HL-60 (cell line): ENCODE measurements at places on chromosomes 5 and 9.

DNA sequence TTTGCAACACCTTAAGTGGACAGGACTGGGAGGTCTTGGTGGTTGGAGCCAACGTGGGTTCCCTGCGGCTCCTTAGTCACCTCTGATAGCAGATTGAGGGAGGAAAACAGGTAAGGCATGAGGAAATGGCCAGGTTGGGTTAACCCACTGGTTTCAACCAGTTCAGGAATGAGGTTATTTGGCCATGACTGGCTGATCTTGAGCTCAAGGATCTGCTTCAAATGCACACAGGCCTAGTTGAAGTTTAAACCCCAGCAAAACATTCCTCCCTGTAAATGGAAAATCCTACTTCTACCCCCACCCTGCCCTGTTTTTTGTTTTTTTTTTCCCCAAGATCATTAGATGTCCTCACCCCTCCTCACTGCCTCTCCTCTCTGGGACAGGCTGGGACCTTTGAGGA is 3.2 kb upstream of the NUP214 start:
- no peak for DNase-seq

GRCh38 chr5:158777647-158778350 is 321.9 kb downstream of the EBF1 start:
- DNase-seq: no peak

- DNase-seq: no peak
Observed at GRCh38 chr5:78626009-78626571, 22.5 kb downstream of the LHFPL2 start.

- no peak for DNase-seq
Observed at GRCh38 chr5:56069652-56070226, 75.0 kb upstream of the IL6ST start.

GRCh38 chr9:92530893-92531292 is 4.9 kb downstream of the ECM2 start:
- DNase-seq: no peak

DNA sequence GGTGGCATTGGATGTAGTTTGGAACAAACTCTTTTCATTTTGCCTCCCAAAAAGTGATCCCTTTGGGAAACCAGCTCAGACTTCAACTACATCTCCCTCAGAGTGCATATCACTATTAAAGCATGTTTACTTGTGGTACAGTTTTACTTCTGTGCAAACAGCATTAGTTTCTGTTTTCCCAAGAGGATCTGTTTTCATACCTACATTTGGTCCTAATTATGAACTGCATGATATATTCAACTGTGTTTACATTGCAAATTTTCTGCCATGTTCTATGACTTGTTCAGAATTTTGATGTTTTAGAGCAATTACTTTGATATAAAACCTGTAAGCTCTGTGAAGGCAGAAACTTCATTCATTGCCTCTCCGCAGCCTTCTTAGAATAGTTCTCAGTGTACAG is 681.5 kb upstream of the ACO1 start:
- no peak for DNase-seq

DNA sequence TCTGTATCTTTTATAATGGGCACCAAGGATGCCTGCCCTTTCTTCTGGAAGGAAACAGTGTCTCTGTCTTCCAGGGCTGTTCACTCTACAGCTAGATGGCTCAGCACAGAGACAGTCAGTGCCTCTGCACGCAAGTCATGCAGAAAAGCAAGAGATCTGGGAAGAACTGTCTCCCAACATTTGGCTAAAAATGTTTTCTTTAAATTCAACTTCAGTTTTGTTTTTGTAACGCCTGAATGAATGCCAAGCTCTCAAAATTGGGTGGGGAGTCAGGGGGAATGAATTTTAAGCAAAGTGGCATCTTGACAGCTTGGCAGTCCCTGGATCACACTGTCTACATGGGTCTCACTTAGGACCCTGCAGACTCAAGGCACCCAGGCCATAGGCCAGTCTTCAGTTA is 12.6 kb downstream of the OLFML2A start:
- no peak for DNase-seq

- peak; percentile 52 for DNase-seq
Observed at GRCh38 chr5:132238169-132238744, 10.6 kb upstream of the P4HA2 start.

- no peak for DNase-seq
Observed at GRCh38 chr9:87776481-87777379, 50.8 kb downstream of the CTSL start.

DNA sequence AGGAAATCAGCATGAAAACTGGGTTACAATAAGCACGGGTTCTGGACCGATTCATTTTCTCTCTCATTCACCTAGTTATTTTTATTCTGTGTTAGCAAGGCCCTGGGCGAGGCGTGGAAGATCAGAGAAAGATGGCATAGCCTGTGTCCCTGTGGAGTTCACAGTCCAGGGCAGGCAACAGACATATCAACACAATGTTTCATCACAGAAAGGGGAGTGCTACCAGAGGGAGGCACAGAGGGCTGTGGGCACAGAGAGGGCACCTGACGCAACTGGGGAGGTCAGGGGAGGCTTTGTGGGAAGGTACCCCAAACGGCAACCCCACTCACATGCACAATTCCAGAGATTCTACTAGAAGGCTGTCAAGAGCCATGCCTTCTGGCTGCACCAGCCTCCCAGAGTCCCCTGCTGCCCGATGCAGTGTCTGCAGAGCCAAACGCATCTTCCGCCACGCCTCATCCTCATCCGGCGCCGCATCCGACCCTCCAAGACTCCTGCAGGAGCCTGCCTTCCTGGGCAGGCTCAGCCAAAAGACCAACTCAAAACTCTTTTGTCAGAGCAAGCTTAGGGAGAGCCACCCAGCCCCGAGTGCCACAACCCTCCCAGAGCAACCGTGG is 1.4 kb downstream of the FAM193B start:
- DNase-seq: peak; percentile 14

GRCh38 chr5:67542479-67542878 is 345.9 kb upstream of the CD180 start:
- peak; percentile 16 for DNase-seq

GRCh38 chr5:168843277-168844015 is 264.3 kb upstream of the PANK3 start:
- DNase-seq: no peak

DNA sequence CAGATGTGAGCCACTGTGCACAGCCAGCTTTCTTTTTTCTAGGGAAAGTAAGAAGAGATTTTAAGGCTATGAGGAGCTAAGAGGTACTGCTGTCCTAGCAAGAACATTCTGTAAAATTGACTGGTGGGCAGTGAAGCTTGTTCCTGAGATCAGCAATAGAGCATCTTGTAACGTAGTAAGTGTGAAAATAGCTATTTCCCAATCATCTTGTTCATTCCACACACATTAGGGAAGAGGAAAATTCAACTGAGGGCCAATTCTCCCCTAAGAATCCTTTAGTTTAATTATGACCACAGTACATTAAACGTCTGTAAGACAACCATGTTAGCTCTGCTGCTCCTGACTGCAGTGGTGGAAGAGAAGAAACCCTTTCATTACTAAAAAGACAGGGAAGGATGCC is 246.2 kb downstream of the EFNA5 start:
- DNase-seq: no peak

- DNase-seq: no peak
Observed at GRCh38 chr5:137487600-137487999, 11.5 kb downstream of the SPOCK1 start.

DNA sequence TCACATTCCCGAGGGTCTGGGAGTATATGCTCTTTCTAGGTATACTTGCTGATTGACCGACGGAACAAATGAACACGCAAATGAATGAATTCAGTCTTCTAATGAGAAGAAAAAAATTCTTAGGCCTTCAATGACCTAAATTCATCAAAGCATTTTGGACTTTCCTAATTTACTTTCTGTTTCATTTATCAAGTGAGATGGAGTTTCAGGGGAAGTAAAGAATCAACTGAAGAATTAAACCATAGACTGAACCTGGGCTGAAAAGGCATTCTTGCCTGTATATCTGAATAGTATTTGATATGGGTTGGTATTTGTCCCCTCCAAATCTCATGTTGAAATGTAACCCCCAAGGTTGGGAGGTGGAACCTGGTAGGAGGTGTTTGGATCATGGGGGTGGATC is 64.1 kb downstream of the ZFAND5 start:
- DNase-seq: no peak

GRCh38 chr5:28216939-28217360 is 1178.6 kb upstream of the CDH9 start:
- DNase-seq: no peak

DNA sequence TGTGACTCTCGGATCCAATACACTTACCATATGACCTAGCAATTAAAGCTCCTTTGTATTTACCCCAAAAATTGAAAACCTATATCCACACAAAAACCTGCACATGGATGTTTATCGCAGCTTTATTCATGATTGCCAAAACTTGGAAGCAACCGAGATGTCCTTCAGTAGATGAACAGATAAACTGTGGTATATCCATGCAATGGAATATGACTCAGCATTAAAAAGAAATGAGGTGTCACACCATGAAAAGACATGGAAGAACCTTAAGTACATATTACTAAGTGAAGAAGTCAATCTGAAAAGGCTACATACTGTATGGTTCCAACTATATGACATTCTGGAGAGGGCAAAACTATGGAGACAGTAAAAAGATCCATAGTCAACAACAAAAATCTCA is 82.0 kb upstream of the PHF24 start:
- no peak for DNase-seq

- no peak for DNase-seq
Observed at GRCh38 chr9:135684691-135685090, 14.6 kb downstream of the SOHLH1 start.

DNA sequence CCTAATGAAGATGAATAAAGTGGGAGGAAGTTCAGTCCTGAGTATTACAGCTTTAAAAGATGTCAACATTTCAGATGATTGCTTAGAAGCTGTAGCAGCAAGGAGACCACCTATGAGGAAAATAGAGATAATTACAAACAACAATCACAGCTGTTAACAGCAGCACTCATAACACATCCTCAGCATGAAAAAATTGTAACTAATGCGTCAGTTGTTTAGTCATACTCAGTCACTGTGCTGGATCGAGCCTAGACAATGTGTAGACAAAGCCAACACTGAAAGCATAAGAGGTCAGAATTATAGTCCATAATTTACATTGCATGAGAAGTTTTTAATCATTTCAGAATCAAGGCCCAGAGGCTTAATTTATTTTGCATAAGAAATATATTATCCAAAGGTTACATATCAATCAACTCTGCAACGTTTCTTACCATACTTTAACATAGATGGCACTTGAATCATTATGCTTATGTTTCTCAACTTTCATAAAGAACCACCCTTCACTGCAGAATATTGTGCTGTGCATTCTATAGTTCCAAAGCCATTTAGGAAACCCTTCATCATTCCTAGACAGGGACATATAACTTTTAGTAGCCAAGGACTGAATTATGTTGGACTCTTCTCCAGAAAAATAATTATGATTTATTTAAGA is 60.2 kb upstream of the HAPLN1 start:
- no peak for DNase-seq

DNA sequence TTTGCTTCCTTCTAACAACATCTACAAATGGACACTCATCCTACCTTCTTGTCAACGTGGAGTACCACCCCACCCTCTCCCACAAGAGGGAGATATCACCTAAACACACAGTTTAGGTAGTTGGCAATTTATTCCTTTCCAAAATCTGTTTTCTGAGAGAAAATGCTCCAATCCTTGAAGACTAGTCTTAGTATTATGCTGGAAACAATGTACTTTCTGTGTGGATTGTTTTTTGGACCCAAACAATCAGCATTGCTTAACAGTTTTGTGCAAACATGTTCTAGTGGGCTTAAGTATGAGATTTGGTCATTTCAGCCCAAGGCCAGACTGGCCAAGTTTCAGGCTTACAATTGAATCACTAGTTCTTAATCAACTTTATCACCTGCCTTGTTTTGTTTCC is 359.1 kb downstream of the ARHGEF28 start:
- no peak for DNase-seq

- DNase-seq: no peak
Observed at GRCh38 chr5:142686968-142687367, 1.1 kb upstream of the FGF1 start.

DNA sequence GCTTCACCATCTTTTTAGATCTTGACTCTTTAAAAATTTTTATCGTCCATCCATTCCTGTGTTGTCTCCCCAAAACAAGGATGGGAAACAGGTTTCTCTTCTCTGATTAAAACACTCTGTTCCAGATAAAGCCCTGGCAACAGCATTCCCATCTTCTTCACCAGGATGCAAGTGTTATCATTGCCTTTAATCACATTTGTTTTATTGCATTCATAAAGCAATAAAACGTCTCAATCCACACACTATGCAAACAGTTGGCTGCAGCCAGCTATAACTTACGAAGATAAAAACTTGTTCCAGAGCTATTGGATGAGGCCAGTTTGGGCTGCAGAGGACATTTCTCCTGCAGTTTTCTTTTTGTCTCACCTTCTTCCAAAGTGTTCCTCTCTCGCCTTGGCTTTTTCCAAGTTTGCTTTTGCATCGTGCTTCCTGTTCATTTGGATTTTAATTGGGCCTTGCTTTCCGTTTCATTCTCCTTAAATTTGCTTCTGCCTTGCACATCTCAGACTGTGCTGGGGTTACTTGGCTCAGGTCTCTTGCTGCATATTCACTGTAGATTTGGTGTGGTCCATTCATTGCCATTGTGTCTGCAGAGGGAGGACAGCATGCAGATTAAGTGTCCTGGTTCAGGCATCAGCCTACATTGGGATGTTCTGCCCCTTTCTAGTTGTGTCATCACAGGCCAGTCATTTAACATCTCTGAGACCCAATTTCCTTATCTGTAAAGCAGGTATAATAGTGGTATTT is 136.5 kb upstream of the LIFR start:
- DNase-seq: no peak

DNA sequence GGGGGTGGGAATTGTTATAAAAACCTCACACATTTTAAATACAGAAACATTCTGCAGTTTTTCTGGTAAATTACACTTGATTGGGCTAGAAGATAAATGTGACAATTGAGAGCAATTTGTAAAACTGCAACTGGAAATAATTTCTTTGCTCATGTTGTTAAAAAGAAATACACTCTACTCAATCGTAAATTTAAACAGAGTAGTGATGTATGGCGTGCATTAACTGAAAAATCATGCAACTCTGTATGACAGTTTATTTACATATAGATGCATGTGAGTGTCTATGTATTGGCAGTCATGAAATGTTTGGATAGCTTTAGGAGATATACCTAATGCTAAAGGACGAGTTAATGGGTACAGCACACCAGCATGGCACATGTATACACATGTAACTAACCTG is 554.9 kb downstream of the PRELID2 start:
- DNase-seq: no peak

- no peak for DNase-seq
Observed at GRCh38 chr9:136140966-136141365, 22.3 kb upstream of the TMEM250 start.

DNA sequence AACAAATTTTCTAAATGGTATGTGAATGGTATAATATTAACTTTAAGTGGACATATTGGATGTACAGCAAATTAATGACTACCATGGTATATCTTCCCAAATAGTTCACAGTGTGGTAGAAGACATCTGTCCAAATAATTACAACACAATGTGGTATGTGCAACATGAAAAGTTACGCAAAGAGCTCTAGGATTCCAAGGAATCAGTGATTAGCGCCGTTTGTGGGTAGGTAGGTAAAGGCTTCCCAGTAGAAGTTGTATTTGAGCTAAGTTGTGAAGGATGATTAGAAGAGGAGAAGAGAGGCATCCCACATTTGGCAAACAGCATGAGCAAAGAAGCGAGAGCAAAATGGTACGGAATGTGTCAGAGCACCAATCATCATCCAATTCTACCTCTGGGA is 14.3 kb upstream of the KLF9 start:
- DNase-seq: no peak
